Stimulated activated CD4-positive, alpha-beta T cell treated with anti-CD3 and anti-CD28 coated beads, Interleukin-15, amount 100 ng/mL, for 1 hour (primary cell): ENCODE measurements at places on chromosomes 2 and 18.

GRCh38 chr2:226619707-226620106, 179.9 kb downstream of the IRS1 start:
- DNase-seq, result no peak

DNA sequence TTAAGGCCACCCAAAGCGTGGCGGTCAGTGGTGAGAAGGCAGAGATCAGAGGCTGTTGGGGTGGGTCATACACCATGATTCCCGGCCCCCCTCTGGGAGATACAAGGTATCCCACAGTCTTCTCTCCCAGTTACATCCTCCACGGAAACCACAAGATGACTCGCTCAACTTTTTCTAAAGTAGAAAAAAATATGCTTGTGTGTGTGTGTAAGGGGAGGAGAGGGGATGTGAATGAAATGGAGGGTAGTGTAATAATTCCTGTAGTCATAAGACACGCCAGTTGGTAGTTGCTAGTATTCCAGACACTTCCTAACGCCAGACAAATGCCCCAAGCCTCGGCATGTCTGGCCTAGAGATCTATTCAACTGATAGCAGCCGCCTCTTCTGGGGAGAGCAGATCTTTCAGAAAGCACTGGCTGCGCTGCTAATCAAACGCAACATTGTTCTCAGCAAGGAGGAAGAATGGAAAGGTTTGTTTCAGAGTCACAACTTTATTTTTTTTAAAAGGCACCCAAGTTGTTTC, 143.5 kb downstream of the TGIF1 start:
- no peak for DNase-seq

DNA sequence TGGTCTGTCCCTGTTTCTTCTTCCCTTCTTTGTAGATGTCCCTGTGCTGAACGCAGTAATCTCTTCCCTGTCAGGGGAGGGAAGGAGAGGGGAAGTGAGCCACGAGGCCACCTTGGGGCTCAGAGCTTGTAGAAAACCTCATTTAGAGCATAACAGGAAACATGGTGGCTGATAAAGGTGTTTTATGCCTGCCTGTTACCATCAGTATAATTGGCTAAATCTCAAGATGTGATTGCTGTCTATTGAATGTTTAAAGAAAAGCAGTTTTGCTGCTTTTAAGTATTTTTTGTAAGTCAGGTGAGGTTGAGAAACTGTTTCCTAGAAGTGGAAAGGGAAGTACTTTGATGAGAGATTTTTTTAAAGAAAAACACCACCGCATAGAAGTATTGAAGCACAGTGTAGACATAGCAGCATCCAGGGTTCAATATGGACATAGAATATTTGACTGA, 59.7 kb upstream of the PDK1 start:
- DNase-seq, result no peak

DNA sequence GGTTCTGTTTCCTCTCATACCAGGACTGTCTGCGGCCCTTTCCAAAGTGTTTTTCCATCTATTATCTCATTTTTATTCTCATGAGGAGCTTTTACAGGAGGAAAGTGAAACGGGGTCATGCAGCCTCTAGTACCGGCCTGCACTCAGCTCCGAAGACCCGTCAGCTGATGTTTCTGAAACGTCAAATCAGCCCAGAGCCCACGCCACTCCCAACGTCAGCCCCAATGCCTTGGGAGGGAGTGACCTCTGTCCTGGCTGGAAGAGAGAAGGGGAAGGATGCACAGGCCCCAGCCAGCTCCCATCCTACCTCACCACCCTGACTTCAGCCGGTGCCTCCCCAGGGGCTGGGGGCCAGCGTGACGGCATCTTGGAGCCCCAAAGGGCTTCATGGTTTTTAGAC, 58.5 kb downstream of the ADCY3 start:
- no peak for DNase-seq

- no peak for DNase-seq
These were observed 186.8 kb downstream of the BCL2 start for GRCh38 chr18:63132819-63133200.

GRCh38 chr18:49041435-49042245, 90.9 kb upstream of the SMAD7 start:
- DNase-seq, result no peak

- DNase-seq, result no peak
These were observed 216.1 kb downstream of the ETAA1 start for GRCh38 chr2:67613227-67613626.
